ENCODE measurements at places on chromosomes 2 and 18. TPM values are rescaled to one million over a fixed set of nuclear protein-coding genes. Genes with fewer than 3 reads are reported as not detected.

Gene VWA3B
- 0.52 TPM for total RNA-seq

Gene KLHL41
- total RNA-seq, result 163 TPM

Gene SETBP1
- total RNA-seq, result 10.3 TPM

Gene GAREM1
- 8.6 TPM for total RNA-seq

Gene NFU1
- 117 TPM for total RNA-seq

Gene CNPPD1
- 58.1 TPM for total RNA-seq

Gene ZSWIM2
- not detected for total RNA-seq

Gene TRIM54
- total RNA-seq, result 285 TPM

- no peaks in the 10 kb centered on the region for H3K27me3 ChIP-seq
- no peaks in the 10 kb centered on the region for H3K36me3 ChIP-seq
- peaks cover 84% of the 10 kb centered on the region for H3K4me1 ChIP-seq
- DNase-seq, result no peak
Observed at GRCh38 chr2:173134703-173135102, 59.1 kb downstream of the MAP3K20 start.

GRCh38 chr18:12779043-12779442, 76.2 kb downstream of the PSMG2 start:
- no peaks in the 10 kb centered on the region for H3K4me1 ChIP-seq
- no peak overlapping the region for H3K4me3 ChIP-seq
- H3K36me3 ChIP-seq, result no peaks in the 10 kb centered on the region
- no peaks in the 10 kb centered on the region for H3K27me3 ChIP-seq

- no peak for DNase-seq
- no peak overlapping the region for H3K4me3 ChIP-seq
- H3K27ac ChIP-seq, result no peak overlapping the region
- H3K27me3 ChIP-seq, result no peaks in the 10 kb centered on the region
Observed at GRCh38 chr2:119982506-119982905, 30.4 kb upstream of the EPB41L5 start.

- no peak overlapping the region for H3K4me3 ChIP-seq
- peak overlapping the region; percentile 80 for H3K27ac ChIP-seq
- DNase-seq, result no peak
- H3K36me3 ChIP-seq, result no peaks in the 10 kb centered on the region
- peaks cover 64% of the 10 kb centered on the region for H3K4me1 ChIP-seq
Observed at GRCh38 chr2:233414777-233415570, 60.7 kb downstream of the DGKD start.

- no peaks in the 10 kb centered on the region for H3K27me3 ChIP-seq
- no peak overlapping the region for H3K27ac ChIP-seq
- H3K36me3 ChIP-seq, result no peaks in the 10 kb centered on the region
- DNase-seq, result no peak
- H3K4me3 ChIP-seq, result no peak overlapping the region
Observed at GRCh38 chr2:69055688-69056470, 42.9 kb downstream of the ANTXR1 start.

DNA sequence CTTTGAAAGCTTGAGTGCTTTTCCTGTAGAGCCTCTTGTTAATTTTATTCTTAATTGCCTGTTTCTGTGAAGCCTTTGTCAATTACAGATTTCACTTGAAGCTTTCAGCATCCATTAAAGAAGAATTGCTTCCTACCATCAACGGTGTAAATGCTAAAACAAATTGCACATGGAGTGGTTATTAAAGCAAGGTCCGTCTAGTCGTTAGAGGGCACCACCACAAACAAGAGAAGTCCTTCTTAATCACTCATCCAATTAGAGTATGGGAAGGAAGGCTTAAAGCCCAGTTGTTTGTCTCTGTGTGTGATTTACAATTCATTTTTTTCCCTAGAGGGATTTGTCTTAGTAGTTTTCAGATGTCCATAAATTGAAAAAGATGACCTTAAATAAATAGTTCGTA, 1.6 kb downstream of the KCNJ3 start:
- peaks cover 47% of the 10 kb centered on the region for H3K27me3 ChIP-seq
- no peaks in the 10 kb centered on the region for H3K36me3 ChIP-seq
- no peak for DNase-seq
- peaks cover 23% of the 10 kb centered on the region for H3K4me1 ChIP-seq
- H3K27ac ChIP-seq, result no peak overlapping the region

GRCh38 chr2:190410166-190410565, 2.0 kb downstream of the MFSD6 start:
- H3K36me3 ChIP-seq, result no peaks in the 10 kb centered on the region
- H3K4me1 ChIP-seq, result peaks cover 50% of the 10 kb centered on the region
- peak overlapping the region; percentile 92 for H3K4me3 ChIP-seq
- H3K27me3 ChIP-seq, result no peaks in the 10 kb centered on the region
- H3K27ac ChIP-seq, result peak overlapping the region; percentile 89
- DNase-seq, result no peak

DNA sequence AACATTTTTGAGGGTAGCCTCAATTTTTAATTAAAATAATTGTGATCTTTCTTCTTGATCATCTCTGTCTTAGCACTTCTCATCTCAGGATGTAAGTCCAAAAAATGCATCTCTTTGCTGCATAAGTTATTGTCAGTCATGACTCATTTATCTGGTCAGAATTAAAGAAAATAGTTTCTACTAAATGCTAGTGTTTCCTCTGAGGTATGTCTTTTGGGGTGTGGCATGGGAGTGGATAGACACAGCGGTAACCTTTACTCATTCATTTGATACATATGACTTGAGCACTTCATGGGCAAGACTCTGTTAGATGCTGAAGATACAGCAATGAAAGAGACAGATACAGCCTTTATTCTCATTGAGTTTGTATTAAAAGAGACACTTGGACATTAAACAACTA, 284.7 kb downstream of the IRS1 start:
- H3K4me1 ChIP-seq, result no peaks in the 10 kb centered on the region
- no peak overlapping the region for H3K27ac ChIP-seq
- no peaks in the 10 kb centered on the region for H3K27me3 ChIP-seq
- DNase-seq, result no peak

DNA sequence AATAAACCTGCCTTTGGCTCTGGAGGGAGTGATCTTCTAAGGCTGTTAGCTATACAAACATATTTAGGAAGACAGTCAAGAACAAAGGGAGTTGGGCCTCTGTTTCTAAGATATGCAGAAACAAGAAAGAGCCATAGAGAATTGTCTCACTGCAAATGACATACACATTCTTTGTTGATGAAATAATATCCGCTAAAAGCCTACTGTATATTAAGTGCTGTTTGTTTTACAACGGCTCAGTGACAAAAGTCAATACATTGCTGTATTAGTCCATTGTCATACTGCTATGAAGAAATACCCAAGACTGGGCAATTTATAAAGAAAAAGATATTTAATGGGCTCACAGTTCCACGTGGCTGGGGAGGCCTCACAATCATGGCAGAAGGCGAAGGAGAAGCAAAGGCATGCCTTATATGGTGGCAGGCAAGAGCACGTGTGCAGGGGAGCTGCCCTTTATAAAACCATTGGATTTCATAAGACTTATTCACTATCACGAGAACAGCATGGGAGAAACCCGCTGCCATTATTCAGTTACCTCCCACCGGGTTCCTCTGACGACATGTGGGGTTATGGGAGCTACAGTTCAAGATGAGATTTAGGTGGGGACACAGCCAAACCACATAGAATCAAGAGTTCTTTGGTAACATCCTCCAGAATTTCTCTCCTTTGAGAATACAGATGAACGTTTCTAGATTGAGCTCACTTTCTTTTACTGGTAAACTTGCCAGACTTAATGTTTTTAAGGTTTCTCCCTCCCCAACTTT, 157.8 kb downstream of the PIK3C3 start:
- H3K27ac ChIP-seq, result no peak overlapping the region
- H3K36me3 ChIP-seq, result no peaks in the 10 kb centered on the region
- peaks cover 5% of the 10 kb centered on the region for H3K4me1 ChIP-seq
- no peak for DNase-seq

Measured in left ventricle myocardium inferior (tissue), 1 donor.